ENCODE measurements at places on chromosomes 4 and X.
A peak's percentile ranks its signal among the peaks of the same experiment; 100 is the strongest.

DNA sequence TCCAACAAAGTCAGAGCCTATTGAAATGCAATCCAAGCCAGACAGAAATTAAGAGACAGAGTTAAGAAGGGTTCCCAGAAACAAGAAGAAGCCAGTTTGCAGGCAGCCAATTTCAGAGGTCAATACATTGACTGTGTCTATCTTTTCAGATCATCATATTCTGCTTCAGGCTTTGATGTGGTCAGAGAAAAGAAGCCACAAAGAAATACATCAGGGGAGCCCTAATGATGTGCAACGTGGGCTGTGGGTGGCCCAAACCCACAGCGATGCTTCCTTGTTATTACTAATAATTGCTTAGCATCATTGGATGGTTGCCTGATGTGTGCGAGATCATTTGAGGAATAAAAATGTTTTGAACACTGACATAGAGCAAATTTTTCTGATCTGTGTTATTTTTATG, 99.0 kb upstream of the DUSP21 start:
- no peak for DNase-seq

- DNase-seq, result no peak
These were observed 113.2 kb downstream of the ENOX2 start for GRCh38 chrX:130789793-130790192.

- no peak for DNase-seq
These were observed 7.3 kb upstream of the ARHGAP10 start for GRCh38 chr4:147724468-147725201.

GRCh38 chr4:4595252-4595651, 53.4 kb upstream of the STX18 start:
- no peak for DNase-seq

- DNase-seq, result no peak
These were observed 48.3 kb downstream of the CD99L2 start for GRCh38 chrX:150849996-150850720.

- DNase-seq, result no peak
These were observed 1010.4 kb downstream of the ADGRL3 start for GRCh38 chr4:62210486-62210885.

- DNase-seq, result no peak
These were observed 38.1 kb upstream of the CLDN24 start for GRCh38 chr4:183360161-183360919.

- DNase-seq, result no peak
These were observed 172.3 kb downstream of the SHROOM3 start for GRCh38 chr4:76607266-76607799.

DNA sequence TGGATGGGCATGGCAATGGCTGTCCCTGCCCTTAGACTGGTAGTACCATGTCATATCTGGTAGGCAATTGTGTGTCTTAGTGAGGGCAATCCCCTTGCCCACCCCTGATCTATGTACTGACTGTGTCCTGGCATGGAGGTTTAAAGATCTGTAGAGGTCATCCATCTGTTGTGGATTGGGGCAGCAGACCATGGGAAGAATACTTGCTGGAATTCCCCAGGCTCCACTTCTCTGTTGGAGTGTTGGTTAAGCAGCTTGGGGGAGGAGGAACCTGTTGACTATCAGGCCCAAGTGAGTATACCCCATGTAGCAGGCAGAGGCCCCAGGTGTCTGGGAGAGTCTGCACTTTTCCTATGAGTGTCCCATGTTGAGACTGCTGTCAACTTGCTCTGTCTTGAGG, 246.7 kb upstream of the DIPK2B start:
- DNase-seq, result no peak

- DNase-seq, result peak; percentile 3
These were observed 29.3 kb upstream of the FAM47C start for GRCh38 chrX:36978886-36979285.

DNA sequence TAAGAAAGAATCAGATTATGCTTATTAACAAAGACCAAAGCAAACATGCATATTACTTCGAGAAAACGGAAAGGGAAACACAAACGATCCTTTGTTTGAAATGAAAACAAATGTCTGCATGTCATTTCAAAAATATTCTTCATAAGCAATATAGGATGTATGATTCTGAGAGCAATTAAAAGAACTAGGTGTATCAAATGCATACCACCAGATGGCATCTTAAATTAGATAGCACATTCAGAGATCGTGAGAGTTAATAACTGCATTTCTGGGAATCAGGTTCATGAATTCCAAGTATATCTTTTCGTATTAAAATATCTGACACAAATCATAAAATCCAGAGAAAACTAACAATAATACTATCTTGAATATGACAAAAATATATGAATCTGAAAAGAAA, 159.5 kb downstream of the PPP3CA start:
- no peak for DNase-seq

DNA sequence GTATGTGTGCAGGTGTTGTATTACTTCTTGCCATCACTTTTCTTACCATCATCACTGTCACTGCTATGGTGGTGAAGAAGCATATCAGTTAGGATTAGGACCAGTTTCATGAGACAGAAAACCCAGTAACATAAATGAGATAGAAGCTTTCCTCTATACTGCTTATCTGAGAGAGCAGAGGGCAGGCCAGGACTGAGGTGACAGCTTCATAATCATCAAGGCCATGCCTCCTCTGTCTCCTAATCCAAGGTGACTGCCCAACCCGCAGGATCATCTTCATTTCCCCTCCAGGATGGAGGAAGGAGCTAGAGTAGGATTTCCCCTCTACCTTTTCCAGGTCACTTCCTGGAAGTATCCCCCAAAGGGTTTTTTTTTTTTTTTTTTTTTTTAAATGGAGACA, 35.4 kb downstream of the TMEM131L start:
- DNase-seq, result no peak

DNA sequence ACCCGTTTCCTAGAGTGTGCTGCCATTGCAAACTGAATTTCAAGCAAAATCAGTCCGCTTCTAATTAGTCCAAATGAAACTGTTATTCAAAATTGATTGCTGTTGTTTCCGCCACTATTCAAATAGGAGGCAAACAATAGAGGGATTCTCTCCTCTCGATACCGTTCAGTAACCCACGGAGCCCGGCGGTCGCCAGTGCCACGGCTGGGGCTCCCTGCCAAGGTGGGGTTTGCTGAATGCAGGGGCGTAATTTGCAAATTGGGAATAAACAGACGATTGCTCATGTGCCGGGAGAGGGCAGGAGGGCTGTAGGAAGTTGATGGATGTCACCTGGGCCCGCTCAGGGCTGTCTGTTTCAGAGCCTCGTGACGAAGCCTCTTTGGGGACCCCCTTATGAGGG, 8.8 kb downstream of the ADRA2C start:
- no peak for DNase-seq

- DNase-seq, result peak; percentile 37
These were observed 370.0 kb downstream of the GPAT3 start for GRCh38 chr4:83905952-83906351.

- peak; percentile 59 for DNase-seq
These were observed 131.3 kb downstream of the FHDC1 start for GRCh38 chr4:153067376-153067775.

- DNase-seq, result peak; percentile 23
These were observed 139.4 kb upstream of the SCML1 start for GRCh38 chrX:17597836-17598439.

GRCh38 chr4:47203593-47203992, 172.2 kb downstream of the GABRB1 start:
- DNase-seq, result no peak

GRCh38 chrX:12426420-12426819, 288.1 kb downstream of the FRMPD4 start:
- DNase-seq, result no peak

GRCh38 chrX:31356275-31357212, 284.7 kb upstream of the FTHL17 start:
- peak; percentile 65 for DNase-seq

Measured in H4 (cell line).